T-helper 17 cell (primary cell): ENCODE measurements at places on chromosomes 2 and 18. TPM values are rescaled to one million over a fixed set of nuclear protein-coding genes. Genes with fewer than 3 reads are reported as not detected.

Gene MXD1
- total RNA-seq, result 45.0 TPM

Gene ZNF397
- total RNA-seq, result 10.1 TPM

DNA sequence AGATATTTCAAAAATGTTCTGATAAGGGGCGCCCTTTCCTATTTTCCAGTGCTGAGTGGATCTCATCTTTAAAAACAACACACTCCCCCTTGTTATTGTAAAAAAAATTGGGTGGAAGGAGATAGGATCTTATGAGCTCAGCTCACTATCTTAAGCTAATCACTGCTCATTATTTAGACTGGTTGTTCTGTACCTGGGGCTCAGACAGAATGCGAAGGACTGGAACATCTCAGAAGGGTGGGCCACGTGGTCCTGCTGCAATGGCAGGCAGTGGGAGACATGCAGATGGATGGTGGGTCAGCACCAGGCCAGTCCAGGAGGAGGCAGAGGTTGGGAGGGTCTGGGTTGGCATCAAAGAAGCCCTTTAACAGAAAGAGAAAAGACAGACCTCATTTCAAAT is 48.3 kb upstream of the GPR155 start:
- no peak for DNase-seq

DNA sequence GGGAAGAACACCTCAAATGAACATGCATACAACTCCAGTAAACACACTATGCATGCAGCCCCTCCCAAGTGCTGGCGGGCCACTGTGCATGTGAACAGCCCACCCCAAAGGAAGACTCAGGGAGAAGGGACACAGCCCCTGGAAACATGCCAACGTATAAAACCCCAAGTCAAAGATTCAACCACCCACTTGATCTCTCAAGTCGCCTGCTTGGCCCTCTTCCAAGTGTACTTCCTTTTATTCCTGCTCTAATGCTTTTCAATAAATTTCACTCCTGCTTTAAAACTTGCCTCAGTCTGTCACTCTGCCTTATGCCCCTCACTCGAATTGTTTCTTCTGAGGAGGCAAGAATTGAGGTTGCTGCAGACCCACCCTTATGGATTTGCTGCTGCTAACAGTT is 139.1 kb downstream of the C1D start:
- DNase-seq, result no peak

- DNase-seq, result no peak
Measured at GRCh38 chr2:207202645-207203044, 36.9 kb upstream of the KLF7 start.

DNA sequence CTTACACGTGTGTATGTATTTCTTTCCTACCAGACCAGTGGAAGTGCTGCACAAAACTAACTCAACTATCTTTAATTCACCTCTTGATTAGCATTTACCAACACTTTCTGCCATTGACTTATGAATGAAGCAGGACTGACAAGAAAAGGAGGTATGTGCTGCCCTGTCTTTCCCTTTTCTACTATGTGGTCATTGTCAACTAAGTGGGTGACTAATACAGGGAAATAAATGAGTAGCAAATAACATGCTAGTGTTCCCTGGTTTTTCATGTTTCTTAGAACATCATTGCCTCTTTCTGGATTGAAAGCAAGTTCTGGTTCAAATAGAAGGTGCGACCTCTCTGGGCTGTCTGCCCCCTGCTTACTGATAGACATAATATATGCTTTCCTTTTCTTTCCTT is 58.0 kb downstream of the LINC00305 start:
- DNase-seq, result no peak

GRCh38 chr2:37588316-37588777 is 83.1 kb downstream of the CDC42EP3 start:
- DNase-seq, result no peak

Gene MC5R
- total RNA-seq, result not detected

Gene CYP20A1
- total RNA-seq, result 34.7 TPM

- no peak for DNase-seq
Measured at GRCh38 chr2:96954011-96954846, 32.2 kb downstream of the FAM178B start.

DNA sequence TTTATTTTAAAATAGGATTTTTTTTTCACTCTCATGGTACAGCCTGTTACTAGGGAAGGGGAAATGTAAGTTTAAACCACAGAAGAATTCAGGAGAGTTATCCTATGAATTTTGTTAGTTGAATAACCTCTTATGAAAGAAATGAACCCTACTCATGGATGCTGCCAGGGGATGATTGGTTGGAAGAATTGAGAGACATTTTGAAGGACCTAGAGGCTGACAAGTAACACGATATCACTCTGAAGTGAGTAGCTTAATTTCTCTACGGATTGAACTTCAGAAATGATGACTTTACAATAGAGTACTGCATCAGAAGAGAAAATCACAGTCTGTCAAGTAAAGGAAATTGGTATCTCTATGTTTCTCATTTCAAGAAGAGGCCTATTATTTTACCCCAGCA is 1346.2 kb downstream of the SUCLG1 start:
- no peak for DNase-seq

Gene AGXT
- total RNA-seq, result not detected

Gene KLHL30
- total RNA-seq, result not detected

DNA sequence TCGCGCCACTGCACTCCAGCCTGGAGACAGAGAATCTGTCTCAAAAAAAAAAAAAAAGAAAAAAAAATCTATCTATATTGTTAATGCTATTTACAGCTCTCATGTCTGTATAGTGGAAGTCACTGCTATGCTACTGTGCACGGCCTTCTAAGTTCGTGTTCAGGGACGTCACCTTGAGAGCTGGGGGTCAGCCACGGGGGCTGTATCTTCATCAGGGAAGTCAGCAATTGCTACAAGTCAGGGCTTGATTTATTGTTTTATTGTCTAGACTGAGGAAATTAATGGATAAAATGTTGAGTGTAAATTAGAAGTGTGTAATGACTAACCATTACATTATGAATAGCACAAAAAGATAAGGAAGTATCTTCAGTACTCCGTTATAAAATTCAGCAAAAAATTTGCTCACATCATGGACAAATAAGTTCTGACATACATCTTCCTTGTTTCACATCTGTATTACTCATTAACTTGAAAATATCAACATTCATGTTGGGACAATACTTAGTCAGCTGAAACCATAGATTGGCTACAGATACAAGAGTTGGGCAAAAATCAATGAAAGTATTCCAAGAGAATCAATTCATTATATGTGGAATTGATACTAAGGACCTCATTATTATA is 136.6 kb upstream of the SEC11C start:
- DNase-seq, result no peak

- DNase-seq, result no peak
Measured at GRCh38 chr2:234579231-234579962, 82.5 kb upstream of the ARL4C start.

GRCh38 chr2:118459426-118459825 is 371.2 kb downstream of the INSIG2 start:
- DNase-seq, result no peak

- no peak for DNase-seq
Measured at GRCh38 chr2:232242316-232242715, 136.2 kb upstream of the ALPP start.

DNA sequence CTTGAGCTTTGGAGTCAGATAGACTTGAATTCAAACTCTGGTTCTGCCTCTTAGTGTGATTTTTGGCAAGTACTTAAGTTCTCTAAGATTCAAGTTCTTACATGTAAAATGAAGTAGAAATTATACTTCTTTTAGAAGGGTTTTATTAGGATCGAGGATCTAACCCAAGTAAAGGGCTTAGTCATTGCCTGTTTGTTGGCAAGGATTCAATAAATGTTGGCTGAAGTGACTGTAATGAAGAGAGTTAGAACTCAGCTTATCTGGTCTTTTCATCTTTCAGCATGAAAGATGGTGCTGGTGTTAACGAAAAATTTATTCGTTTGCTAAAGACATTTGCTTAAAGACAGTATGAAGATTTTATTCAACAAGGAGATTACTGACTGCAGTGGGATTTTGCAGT is 315.9 kb upstream of the THUMPD2 start:
- no peak for DNase-seq

DNA sequence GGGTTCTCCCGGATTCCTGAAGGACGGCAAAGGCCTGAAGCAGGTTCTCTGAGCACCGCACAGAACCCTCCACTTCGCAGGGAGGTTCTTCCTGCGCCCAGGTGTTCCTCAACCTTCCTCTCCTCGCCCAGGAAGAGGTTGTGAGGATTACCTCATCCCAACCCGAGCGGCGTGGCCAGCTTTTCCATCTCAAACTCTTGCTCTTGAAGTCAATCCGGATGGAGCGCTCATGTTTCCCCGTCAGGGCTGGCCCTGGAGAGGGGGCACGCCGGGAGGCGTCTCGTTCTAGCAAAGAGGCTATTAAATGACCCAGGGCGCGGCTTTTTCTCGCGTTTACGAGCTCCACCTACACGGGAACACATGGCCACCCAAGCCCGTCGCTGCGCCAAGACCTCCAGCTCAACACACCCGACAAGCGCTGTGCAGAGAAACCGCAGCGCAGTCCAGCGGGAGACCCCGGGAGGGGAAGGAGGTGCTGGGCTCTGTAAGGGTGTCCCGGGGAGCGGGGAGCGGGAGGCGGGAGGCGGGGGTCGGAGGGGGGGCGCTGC is 540 bp upstream of the RAB10 start:
- DNase-seq, result no peak

DNA sequence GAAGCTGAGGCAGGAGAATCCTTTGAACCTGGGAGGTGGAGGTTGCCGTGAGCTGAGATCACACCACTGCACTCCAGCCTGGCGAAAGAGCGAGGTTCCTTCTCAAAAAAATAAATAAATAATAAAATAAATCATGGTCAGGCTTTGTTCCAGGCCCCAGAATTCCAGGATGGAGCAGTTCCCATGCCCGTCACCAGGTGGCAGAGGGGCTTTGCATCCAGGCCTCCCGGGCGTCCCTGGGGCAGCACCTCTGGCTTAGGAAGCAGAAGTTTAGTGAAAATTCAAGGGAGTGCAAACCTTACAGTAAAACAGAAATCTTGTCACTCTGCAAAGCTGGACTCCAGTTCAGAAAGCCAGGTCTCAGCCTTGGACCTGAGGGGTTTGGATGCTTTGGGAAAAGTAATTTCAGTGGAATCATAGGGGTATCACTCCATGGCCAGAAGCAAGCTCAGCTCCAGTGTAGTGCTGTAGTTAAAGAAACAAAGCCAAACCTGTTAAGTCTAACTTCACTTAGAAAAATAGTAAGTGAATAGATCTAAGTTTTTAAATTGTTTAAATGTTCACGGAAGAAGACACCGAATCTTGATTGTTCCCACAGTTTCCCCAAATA is 512.7 kb downstream of the CMPK2 start:
- no peak for DNase-seq

DNA sequence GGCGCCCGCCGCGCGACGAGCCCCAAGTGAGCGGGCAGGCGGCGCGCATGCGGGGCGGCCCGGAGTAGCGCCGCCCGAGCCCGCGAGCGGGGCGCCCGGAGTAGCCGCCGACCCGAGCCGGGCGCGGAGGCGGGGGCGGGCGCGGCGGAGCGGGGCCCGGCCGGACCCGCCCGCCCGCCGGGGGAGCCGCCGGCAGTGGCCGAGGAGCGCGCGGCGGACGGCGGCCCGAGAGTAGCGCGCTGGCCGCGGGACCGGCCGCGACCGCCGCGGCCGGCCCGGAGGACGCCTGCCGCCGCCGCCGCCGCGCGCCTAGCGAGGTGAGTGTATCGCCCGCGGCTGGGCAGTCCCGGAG is at the start of gene GALNT1:
TSS of gene GALNT1 (plus strand) at position 195 of the 352 bp plus-strand sequence. CDS start 72,923 bp downstream, outside the sequence.
- no peak for DNase-seq

- no peak for DNase-seq
Measured at GRCh38 chr2:193072647-193073046, 877.9 kb upstream of the TMEFF2 start.

Gene SLC39A6
- 16.3 TPM for total RNA-seq

Gene LAMA1
- not detected for total RNA-seq

DNA sequence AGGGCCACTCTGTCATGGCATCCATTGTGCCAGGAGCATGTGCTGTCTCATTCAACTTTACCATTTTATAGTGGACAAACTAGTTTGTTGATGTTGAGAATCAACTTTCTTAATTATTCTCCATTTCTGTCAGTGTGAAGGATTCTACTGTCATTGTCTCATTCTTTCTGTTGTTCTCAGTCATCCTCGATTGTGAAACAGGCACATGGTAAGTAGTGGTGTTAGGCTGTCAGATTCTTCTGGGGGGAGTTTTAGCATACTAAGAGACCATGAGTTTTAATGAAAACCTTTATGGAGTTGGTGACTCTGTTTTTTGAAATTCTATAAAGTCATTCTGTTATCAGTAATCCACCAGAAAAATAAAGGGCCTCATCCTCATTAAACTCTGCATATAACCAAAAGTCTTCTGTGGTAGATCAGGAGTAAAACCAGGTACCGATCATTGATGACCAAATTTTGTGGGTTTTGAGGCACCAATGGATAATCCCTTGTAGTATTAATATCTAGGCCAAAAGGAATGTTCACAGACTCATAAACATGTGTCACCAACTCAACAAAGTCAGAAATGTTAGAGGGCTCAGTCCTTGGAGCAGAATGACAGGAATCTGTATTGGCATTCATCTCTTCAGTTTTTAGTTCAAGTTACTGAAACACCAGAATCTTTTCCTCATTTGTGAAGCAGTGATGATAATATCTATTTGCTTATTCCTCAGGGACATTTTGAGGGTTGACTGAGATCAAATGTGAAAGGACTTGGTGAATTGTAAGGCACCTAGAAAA is 73.2 kb downstream of the CERS6 start:
- DNase-seq, result no peak

DNA sequence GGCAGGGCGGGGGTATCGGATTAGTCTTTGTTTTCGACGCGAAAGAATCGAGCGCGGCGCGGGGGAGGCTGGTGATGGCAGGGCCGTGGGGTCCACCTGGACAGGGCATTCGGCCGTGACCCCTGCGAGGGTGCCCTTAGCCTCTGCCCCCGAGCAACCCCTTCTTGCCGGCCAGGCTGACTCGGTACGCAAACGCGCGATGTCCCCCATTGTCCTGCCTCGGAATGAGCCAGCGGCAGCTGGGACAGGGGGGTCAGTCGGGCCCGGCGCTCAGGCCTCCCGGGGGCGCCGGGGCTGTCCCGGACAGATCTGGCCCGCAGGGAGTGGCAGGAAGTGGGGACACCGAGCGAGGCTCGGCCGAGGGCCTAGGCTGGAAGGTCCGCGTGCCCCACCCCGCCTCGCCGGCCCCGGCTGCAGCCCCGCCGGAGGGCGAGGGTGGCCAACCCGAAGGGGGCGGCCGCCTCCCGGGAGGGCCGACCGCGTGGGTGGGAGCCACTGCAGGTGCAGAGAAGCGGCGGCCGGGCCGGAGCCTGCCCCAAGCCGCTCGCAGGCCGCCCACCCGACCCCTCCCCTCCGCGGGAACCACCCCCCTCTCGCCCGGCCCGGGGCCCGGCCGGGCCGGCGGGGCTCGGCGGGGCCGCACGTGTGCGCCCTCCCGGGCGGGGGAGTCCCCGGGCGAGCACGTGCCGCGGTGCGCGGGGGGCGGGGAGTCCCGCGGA is at the start of gene TET3:
TSS of gene TET3 (plus strand) at position 708 of the 719 bp plus-strand sequence. CDS start 1,494 bp downstream, outside the sequence.
- no peak for DNase-seq

Gene GPR39
- total RNA-seq, result not detected

- no peak for DNase-seq
Measured at GRCh38 chr2:20355131-20355530, 4.5 kb upstream of the PUM2 start.

- DNase-seq, result no peak
Measured at GRCh38 chr2:214710729-214711128, 98.8 kb downstream of the BARD1 start.

GRCh38 chr2:64534363-64534762 is 10.2 kb downstream of the AFTPH start:
- no peak for DNase-seq

Gene HOXD4
- total RNA-seq, result not detected
